CD8-positive, alpha-beta T cell (primary cell): ENCODE measurements at places on chromosomes 2 and 18. TPM values are rescaled to one million over a fixed set of nuclear protein-coding genes. Genes with fewer than 3 reads are reported as not detected.

The KCNG3 gene
- total RNA-seq: 1.9 TPM

The CDH19 gene
- not detected for total RNA-seq

The ACVR1 gene
- 7.0 TPM for total RNA-seq

The KCNE4 gene
- not detected for total RNA-seq

DNA sequence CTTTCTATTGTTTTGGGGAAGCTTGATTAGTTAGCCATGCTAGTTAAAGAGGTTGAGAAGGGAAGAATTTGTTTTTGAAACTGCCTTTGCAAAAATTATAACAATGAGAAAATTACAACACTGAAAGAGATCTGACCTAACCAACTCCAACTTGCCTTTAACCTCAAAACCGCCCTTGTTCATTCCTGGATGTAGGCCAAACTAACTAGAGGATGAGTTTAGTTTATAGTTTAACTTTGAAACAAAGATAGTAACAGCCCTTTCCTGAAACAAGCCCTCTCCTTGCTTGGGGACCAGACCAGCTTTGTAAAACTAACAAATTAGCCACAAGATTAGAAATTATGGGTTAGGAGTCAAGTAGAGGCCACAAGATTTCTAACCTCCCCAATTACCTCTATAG is 713.9 kb downstream of the CPS1 start:
- DNase-seq: no peak
